ENCODE measurements at places on chromosomes 6 and 20. TPM values are rescaled to one million over a fixed set of nuclear protein-coding genes. Genes with fewer than 3 reads are reported as not detected.

The ZC3H12D gene
- polyA plus RNA-seq: 0.18 TPM

DNA sequence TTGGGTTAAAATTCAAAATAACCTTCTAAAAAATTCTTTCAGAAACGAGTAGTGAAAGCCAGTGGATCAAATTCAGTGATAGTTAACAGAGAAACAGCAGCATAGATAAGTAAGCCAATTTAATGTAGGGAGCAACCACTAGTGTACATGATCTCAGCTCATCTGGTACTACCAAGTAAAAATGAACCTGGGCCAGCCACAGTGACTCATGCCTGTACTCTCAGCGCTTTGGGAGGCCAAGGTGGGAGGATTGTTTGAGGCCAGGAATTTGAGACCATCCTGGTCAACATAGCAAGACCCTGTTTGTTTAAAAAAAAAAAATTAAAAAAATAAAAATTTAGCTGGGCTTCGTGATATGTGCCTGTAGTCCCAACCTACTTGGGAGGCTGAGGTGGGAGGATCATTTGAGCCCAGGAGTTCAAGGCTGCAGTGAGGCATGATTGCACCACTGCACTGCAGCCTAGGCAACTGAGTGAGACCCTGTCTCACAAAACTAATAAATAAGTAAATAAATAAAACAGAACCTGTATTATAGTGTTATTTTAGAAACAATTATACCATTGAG lies 32.4 kb downstream of the CBFA2T2 start:
- H3K27me3 ChIP-seq: no peaks in the 10 kb centered on the region
- H3K36me3 ChIP-seq: no peaks in the 10 kb centered on the region
- H3K4me3 ChIP-seq: no peak overlapping the region

The LINC00237 gene
- polyA plus RNA-seq: not detected

The ELOVL4 gene
- polyA plus RNA-seq: 1.6 TPM

GRCh38 chr20:20409331-20409730 lies 41.4 kb downstream of the INSM1 start:
- no peaks in the 10 kb centered on the region for H3K27me3 ChIP-seq
- H3K4me3 ChIP-seq: no peak overlapping the region
- H3K36me3 ChIP-seq: no peaks in the 10 kb centered on the region
- no peak overlapping the region for H3K27ac ChIP-seq

- H3K27ac ChIP-seq: peak overlapping the region; percentile 84
- H3K4me1 ChIP-seq: peaks cover 14% of the 10 kb centered on the region
- DNase-seq: peak; percentile 70
- no peaks in the 10 kb centered on the region for H3K36me3 ChIP-seq
Measured at GRCh38 chr20:57389695-57390603, 1.2 kb upstream of the RBM38 start.

GRCh38 chr6:115514656-115515055 lies 546.0 kb downstream of the FRK start:
- no peaks in the 10 kb centered on the region for H3K36me3 ChIP-seq
- H3K27ac ChIP-seq: no peak overlapping the region
- H3K27me3 ChIP-seq: no peaks in the 10 kb centered on the region

The TRIM10 gene
- not detected for polyA plus RNA-seq

GRCh38 chr20:62580052-62580451 lies 62.3 kb upstream of the SLCO4A1 start:
- H3K27ac ChIP-seq: no peak overlapping the region
- no peaks in the 10 kb centered on the region for H3K27me3 ChIP-seq
- no peak for DNase-seq

DNA sequence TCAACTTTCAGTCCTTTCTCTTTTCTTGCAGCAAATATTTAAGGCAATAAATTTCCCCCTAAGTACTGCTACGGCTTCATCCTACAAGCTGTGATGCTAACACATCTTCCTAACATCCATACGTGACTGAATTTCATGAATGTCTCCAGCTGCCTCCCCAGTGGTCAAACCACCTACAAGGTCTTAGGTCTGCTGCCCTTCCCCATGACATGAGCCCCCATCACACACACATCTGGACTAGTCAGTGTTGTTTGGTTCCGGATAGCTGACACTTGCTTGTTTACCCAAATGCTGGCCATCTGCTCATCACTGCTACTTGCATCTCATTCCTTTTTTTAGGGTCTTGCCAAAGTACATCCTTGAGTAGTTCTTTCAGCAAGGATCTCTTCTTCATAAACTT lies 14.6 kb downstream of the RRBP1 start:
- H3K27ac ChIP-seq: no peak overlapping the region
- no peak overlapping the region for H3K4me3 ChIP-seq
- H3K36me3 ChIP-seq: no peaks in the 10 kb centered on the region
- no peak for DNase-seq
- peaks cover 9% of the 10 kb centered on the region for H3K4me1 ChIP-seq

The NKX2-2 gene
- polyA plus RNA-seq: not detected

The GRM1 gene
- 0.03 TPM for polyA plus RNA-seq

GRCh38 chr6:32968093-32968866 lies at the start of gene BRD2:
TSS of gene BRD2 (plus strand) at chr6:32968594. CDS start at chr6:32972899, 4,305 bp downstream.
- peaks cover 4% of the 10 kb centered on the region for H3K4me1 ChIP-seq
- H3K4me3 ChIP-seq: peak within 1 kb of the TSS; percentile 54
- peak; percentile 98 for DNase-seq
- H3K27me3 ChIP-seq: no peaks in the 10 kb centered on the region
- H3K36me3 ChIP-seq: no peaks in the 10 kb centered on the region

- peaks cover 1% of the 10 kb centered on the region for H3K4me1 ChIP-seq
- peak overlapping the region; percentile 43 for H3K4me3 ChIP-seq
- DNase-seq: peak; percentile 88
- no peaks in the 10 kb centered on the region for H3K27me3 ChIP-seq
- no peaks in the 10 kb centered on the region for H3K36me3 ChIP-seq
Measured at GRCh38 chr6:28489366-28490204, 26.0 kb downstream of the GPX6 start.

DNA sequence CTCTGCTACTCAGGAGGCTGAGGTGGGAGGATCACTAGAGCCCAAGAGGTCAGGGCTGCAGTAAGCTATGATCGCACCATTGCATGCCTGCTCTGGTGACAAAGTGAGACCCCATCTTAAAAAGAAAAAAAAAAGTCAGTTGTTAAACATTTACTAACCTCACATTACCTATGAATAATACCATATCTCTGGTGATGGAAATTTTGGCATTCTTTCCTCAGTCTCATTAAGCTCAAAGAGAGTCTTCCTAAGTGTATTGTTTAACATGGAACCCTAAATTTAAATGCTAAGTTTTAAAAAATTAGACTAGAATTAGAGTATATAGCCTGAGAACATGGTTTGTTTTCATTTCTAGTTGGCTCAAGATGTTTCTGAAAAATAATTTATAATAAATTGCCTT lies 11.3 kb upstream of the BFSP1 start:
- no peak overlapping the region for H3K27ac ChIP-seq
- H3K4me1 ChIP-seq: peaks cover 7% of the 10 kb centered on the region
- DNase-seq: no peak
- no peaks in the 10 kb centered on the region for H3K27me3 ChIP-seq
- H3K4me3 ChIP-seq: no peak overlapping the region

GRCh38 chr6:139457476-139457875 lies 83.0 kb upstream of the CITED2 start:
- DNase-seq: no peak
- H3K27ac ChIP-seq: no peak overlapping the region
- H3K4me3 ChIP-seq: no peak overlapping the region
- no peaks in the 10 kb centered on the region for H3K27me3 ChIP-seq

GRCh38 chr20:43543138-43543537 lies 15.7 kb upstream of the SGK2 start:
- no peaks in the 10 kb centered on the region for H3K27me3 ChIP-seq
- H3K4me1 ChIP-seq: no peaks in the 10 kb centered on the region
- H3K36me3 ChIP-seq: no peaks in the 10 kb centered on the region
- no peak for DNase-seq

DNA sequence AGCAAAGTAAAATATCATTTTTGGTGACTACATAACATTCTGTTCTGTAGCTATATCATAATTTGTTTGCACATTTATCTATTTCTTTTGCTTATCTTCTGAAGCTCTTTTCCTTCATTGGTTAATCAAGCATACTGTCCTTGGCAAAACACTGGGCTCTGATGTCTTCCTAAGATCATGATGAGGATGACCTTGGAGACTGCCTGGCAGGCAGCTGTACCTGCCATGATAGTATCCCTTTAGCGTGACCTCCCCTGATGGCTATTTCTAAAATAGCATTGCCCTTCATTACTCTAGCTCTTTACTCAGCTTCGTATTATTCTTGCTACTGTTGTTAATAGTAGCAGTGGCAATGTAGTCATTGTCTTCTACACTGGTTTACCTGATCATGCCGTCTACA lies 46.0 kb upstream of the ELOVL5 start:
- no peaks in the 10 kb centered on the region for H3K27me3 ChIP-seq
- no peak overlapping the region for H3K27ac ChIP-seq
- H3K4me3 ChIP-seq: no peak overlapping the region
- no peaks in the 10 kb centered on the region for H3K36me3 ChIP-seq
- DNase-seq: no peak

The PRSS16 gene
- 2.8 TPM for polyA plus RNA-seq

DNA sequence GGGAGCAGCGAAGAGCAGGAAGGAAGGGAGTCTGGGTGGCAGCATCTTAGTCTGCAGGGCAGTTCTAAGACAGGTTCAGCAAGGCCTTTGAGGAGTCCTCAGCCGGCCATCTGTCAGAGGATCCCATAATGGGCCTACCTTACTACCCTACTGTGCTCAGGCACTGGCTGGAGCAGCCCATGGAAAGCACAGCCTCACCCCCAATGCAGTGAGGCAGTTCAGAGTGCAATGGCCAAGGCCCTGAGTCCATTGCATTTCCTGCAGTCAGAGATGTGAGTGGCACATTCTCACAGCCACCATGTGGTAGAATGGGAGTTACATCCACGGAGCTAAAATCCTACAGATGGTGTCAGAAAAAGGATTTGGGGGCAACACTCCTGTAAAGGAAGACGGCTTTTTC lies 19.4 kb upstream of the OVOL2 start:
- no peaks in the 10 kb centered on the region for H3K27me3 ChIP-seq
- no peak overlapping the region for H3K27ac ChIP-seq
- H3K4me1 ChIP-seq: no peaks in the 10 kb centered on the region

DNA sequence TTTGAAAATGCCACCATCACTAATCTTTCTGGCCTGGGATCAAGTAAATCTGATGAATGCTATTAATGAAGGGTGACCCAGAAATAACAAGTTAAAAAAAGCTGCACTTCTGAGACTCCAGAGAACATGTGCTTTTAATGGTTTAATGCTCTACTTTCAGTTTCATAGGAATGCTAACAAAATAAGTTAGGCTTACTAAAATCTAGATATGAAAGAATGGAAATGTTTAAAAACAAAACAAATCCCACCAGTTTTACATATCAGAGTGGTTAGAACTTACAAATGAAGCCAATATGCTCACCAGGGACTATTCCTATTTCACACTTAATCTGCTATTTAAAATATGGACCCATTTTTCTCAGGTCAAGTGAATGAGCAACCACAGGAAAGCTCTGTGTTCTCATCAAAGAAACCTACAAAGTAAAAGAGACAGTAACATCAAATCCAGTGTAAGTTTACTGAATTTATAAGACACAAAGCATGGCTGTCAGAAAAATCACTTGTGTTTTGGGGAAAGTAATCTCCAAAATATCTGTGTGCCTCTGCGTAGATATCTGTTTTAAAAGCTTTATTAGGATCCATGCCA lies 40.3 kb downstream of the FYN start:
- H3K36me3 ChIP-seq: no peaks in the 10 kb centered on the region
- no peak overlapping the region for H3K4me3 ChIP-seq
- H3K4me1 ChIP-seq: peaks cover 3% of the 10 kb centered on the region

- H3K36me3 ChIP-seq: no peaks in the 10 kb centered on the region
- no peaks in the 10 kb centered on the region for H3K4me1 ChIP-seq
- no peak for DNase-seq
- H3K27ac ChIP-seq: no peak overlapping the region
- no peaks in the 10 kb centered on the region for H3K27me3 ChIP-seq
Measured at GRCh38 chr6:3013486-3013885, 13.8 kb downstream of the NQO2 start.

The PPDPF gene
- polyA plus RNA-seq: 4.9 TPM

The NFKBIE gene
- polyA plus RNA-seq: 2.7 TPM

DNA sequence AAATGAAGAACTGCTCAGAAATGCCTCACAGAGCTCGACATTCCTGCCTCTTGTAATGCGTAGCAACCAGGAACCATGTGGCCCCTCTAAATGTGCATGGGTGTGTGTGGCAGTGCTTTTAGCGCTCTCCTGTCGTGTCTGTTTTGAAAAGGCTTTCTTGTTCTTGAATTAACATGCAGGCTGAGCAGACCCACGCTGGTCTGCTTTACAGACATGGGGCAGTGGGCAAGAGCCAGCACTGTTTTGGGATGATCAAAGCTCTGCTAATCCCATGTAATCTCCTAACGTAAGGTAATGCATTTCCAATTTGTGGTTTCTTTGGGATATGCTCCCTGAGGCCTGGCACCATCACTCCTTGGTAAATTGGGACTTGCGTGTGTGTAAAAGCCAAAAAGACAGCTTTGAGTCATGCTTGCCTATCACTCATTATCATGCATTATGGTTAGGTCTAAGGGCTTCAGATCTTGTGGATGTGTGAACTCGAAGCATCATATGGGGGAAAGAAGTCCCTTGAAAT lies 11.8 kb downstream of the RIPOR2 start:
- H3K27ac ChIP-seq: no peak overlapping the region
- H3K36me3 ChIP-seq: no peaks in the 10 kb centered on the region
- DNase-seq: no peak
- H3K4me1 ChIP-seq: peaks cover 2% of the 10 kb centered on the region
- H3K27me3 ChIP-seq: no peaks in the 10 kb centered on the region

GRCh38 chr20:57582432-57583288 lies 21.8 kb downstream of the PCK1 start:
- peak; percentile 77 for DNase-seq
- no peak overlapping the region for H3K4me3 ChIP-seq
- H3K27me3 ChIP-seq: no peaks in the 10 kb centered on the region
- H3K4me1 ChIP-seq: peaks cover 9% of the 10 kb centered on the region
